ENCODE measurements at places on chromosomes 2 and 18. TPM values are rescaled to one million over a fixed set of nuclear protein-coding genes. Genes with fewer than 3 reads are reported as not detected.

GRCh38 chr2:182050333-182051135 lies 64.9 kb downstream of the PPP1R1C start:
- DNase-seq, result no peak

GRCh38 chr2:181114021-181114420 lies 133.6 kb downstream of the UBE2E3 start:
- no peak for DNase-seq

GRCh38 chr2:24892928-24893327 lies 27.1 kb downstream of the ADCY3 start:
- DNase-seq, result no peak

DNA sequence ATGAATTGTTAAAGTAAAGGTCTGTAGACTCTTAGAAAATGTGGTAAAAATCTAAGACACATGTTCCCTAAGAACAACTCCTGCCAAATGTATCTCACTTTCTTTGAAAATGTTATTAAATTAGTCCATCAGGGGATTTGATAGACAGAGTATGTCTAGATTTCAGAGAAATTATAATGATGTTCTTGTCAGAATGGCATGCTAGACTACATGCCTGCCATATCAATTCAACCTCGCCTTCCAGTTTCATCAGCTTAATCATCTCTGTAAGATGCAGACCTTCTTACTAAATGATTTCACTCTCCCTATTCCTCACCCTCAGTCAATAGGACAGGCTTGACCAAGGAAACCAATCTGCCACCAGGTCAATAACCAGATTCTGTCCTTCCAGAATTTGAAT lies 368.4 kb downstream of the TXNL1 start:
- no peak for DNase-seq

GRCh38 chr2:229230911-229231310 lies 40.2 kb downstream of the PID1 start:
- no peak for DNase-seq

GRCh38 chr2:174662459-174662858 lies 64.9 kb upstream of the WIPF1 start:
- DNase-seq, result no peak

DNA sequence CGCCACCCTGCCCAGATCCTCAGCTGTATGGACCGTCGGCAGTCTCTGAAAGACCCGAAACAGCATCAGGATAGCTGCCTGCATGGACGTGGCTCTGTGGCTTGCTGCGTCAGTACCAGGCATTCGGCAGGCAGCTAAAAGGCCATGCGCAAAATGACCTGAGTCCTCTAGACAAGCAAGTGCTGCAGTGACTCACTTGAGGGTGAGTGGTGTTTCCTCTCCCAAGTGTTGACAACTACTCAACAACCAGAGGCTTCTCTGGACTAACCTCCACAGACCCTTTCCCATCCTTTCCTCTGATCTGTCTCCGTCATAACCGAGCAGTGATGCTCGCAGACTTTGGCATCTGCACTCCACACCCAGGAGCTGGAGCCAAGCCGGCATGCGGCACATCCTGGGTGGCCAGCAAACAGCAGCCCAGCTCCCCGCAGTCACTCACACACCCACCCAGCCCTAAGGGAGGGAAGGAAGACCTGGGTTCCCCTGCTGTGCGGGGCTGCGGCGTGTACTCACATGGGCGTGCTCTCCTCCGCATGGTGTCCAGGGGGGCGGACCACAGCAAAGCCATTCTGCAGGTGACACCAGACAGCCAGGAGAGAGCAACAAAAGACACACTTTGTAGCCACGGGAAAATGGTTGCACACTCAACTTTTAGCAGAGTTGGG lies 239.3 kb downstream of the TWIST2 start:
- no peak for DNase-seq

- DNase-seq, result no peak
These were observed 195.7 kb downstream of the SMAD7 start for GRCh38 chr18:48754993-48755473.

GRCh38 chr18:76064998-76065397 lies 430.0 kb downstream of the ZNF516 start:
- no peak for DNase-seq

DNA sequence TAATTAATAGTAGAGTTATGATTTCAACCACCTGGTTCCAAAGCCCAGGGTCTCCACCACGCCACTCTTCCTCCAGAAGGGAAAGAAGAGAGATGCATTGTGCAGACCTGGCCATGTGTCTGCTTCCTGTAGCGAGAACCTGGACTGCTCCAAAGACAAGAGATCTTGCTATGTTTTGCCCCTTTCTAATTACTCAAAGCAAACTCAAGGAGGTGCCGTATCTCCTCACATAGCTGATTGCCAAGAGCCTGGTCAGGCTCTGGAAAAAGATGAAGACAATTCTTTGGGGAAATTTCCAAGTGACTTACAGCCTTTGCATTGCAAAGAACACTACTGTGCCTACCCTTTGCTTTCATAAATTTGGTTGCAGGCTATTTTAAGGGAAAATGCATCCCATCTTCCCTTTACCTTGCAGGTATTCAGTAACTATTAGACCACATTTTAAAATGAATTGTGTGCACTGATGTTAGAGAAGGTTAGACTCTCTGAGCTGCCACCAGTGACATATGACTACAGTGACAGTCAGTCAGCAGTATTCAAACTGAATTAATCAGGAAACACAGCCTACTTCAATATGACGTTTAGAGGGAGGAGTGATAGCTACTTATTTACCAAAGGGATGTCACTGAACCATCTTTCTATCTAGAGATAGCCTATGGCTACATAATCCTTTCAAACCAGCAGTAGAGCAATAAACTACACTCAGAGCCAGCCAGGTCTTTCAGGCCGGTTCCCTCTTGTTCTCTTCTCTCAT lies 842.1 kb upstream of the FANCL start:
- no peak for DNase-seq

- no peak for DNase-seq
These were observed 106.8 kb upstream of the TMEM178A start for GRCh38 chr2:39558906-39559305.

- no peak for DNase-seq
These were observed 1690.7 kb upstream of the TMEFF2 start for GRCh38 chr2:193885419-193885818.

DNA sequence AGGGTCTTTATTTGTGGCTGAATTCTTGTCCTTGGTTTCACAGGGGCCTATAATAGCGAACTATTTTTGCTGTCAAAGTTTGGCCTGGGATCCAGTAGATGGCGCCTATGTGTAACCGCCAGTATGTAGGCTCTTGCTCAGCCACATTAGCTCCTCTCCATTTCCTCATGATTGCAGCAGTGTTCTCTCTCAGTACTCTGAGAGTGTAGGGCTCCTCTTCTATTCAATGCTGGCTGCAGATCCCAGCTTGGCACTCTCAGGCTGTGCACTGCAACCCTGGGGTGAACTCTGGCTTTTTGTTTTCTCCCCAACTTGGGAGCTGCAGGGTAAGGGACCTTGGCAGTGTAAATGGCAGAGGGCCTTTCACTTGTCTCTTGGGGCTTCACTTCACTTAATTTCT lies 344.6 kb upstream of the CHAC2 start:
- DNase-seq, result no peak

DNA sequence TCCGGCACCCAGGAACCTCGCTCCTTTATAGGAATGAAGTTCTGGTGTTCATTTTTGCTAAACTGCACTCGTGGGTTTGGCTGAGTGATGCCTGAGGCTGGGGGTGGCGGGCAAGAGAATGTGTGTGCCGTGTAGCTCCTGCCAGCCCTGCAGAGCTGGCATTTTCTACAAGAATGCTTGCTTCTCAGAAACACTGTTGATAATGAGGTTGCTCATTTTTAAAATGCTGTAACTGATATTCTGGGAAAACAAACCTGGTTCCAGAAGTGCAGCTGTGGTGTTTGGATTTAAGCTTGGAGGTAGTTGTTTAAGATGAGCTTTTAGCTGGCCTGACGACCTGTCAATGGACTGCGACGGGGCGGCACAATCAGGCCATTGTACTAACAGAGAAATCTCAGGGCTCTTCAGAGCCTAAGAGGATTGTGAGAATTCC lies 511.9 kb upstream of the TNP1 start:
- DNase-seq, result no peak

DNA sequence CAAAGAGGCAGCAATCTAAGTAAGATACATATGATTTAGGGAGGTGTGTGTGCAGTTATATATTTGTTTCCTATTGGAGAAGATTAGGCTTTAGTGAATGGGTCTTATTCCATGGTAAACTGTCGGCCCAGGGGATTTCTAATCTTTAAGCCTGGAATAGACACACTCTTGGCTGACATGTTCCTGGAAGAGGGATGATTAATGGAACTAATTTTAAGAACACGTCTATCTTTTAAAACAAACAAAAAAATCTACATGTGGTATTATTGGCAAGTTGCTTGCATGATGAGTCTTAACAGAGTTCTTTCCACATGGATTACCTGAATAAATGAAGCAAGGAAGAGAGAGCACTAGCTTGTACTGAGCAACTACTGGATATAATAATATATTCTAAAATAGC lies 114.2 kb upstream of the NT5C1B start:
- DNase-seq, result no peak

DNA sequence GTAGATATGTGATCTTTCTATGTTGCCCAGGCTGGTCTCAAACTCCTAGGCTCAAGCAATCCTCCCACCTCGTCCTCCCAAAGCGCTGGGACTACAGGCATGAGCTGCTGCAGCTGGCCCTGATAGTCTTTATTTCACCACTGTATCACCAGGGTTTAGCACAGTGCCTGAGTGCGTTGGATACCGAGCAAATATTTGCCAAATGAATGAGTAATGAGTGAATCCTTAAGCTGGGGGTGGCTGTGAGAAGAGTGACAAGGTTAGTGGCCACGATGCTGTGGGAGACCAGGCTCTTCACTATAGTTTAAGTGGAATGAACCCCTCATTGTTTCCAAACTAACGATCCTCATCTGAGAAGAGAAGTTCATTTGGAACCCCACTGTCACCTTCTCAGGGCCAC lies 60.8 kb upstream of the FAM136A start:
- DNase-seq, result no peak

The GAD1 gene
- polyA plus RNA-seq, result 1.2 TPM

The HOXD13 gene
- 0.17 TPM for polyA plus RNA-seq

The ZNF385B gene
- polyA plus RNA-seq, result 14.4 TPM

The FOXI3 gene
- 0.13 TPM for polyA plus RNA-seq

The TGFA gene
- 17.6 TPM for polyA plus RNA-seq

The SLC4A5 gene
- 2.2 TPM for polyA plus RNA-seq

The RGPD3 gene
- polyA plus RNA-seq, result 0.35 TPM

The RAPGEF4 gene
- polyA plus RNA-seq, result 11.2 TPM

The TANC1 gene
- polyA plus RNA-seq, result 47.0 TPM

The SPC25 gene
- 23.7 TPM for polyA plus RNA-seq

The CKAP2L gene
- polyA plus RNA-seq, result 12.8 TPM

The GKN2 gene
- polyA plus RNA-seq, result not detected

The MC2R gene
- not detected for polyA plus RNA-seq

The ZNF532 gene
- polyA plus RNA-seq, result 86.6 TPM

The SH2D6 gene
- 0.83 TPM for polyA plus RNA-seq
